CD4-positive, alpha-beta T cell treated with Interleukin-6 at 100 ng/mL for 8 hours (primary cell): ENCODE measurements at places on chromosomes 3 and 15.
A peak's percentile ranks its signal among the peaks of the same experiment; 100 is the strongest.

- DNase-seq: no peak
Measured at GRCh38 chr15:59762558-59762957, 73.4 kb upstream of the BNIP2 start.

- DNase-seq: no peak
Measured at GRCh38 chr3:118171236-118171852, 863.3 kb downstream of the IGSF11 start.

DNA sequence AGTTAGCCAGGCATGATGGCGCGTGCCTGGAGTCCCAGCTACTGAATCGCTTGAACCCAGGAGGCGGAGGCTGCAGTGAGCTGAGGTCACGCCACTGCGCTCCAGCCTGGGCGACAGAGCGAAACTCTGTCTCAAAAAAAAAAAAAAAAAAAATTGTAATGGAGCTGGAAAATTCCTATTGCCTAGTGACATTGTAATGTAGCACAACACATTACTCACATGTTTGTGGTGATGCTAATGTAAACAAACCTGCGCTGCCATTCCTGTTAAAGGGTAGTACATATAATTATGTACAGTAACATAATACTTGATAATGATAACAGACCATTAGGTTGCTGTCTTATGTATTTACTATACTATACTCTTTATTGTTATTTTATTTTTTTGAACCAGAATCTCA is 39.1 kb downstream of the KNL1 start:
- no peak for DNase-seq

GRCh38 chr15:38227941-38228340 is 24.7 kb upstream of the SPRED1 start:
- no peak for DNase-seq

DNA sequence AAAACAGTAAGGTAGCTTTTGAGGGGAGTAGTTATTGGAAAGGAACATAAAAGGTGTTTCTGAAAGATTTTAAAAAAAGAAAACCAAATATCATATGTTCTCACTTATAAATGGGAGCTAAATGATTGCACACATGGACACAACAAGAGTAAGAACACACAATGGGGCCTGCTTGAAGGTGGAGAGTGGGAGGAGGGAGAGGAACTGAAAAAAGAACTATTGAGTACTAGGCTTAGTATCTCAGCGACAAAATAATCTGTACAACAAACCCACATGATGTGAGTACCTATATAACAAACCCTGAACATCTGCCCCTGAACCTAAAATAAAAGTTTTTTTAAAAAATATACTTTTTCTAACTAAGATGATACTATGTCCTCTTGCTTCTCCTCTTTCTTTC is 138.3 kb downstream of the CGGBP1 start:
- no peak for DNase-seq

DNA sequence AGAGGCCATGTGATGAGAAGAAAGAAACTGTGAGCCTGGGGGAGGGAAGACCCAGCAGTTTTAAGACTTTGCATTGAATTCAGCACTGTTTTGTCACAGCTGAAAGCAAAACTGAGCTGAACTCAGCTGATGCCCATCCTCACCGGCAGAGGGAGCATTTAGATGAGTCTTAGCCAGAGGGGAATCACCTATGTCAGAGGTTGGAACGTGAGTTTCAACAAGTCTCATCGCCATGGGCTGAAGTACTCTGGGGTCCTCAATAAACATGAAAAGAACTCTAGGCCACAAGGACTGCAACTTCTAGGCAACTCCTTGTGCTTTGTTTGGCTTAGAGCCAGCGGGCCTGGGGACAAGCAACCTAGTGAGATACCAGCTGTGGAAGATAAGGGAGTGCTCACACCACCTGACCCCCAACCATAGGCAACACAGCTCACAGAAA is 324.5 kb downstream of the TBL1XR1 start:
- peak; percentile 51 for DNase-seq

DNA sequence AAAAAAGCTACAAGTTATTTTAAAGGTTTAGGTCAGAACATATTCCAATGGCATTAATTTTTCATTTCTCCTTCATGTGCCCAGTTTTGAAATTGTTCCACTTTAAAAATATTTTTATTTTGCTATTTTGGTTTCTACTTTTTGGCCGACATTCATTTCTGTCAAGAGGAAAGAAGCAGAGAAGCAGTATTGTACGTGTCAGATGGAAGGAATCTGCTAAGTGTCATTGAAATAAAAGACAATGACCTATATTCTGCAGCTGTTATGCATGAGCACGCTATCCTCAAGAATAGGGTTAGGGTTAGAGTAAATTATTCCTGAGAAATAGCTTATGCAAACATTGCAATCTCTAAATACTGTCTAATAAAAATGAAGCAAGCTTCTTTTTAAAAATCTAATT is 941.7 kb downstream of the TUSC7 start:
- DNase-seq: no peak

- no peak for DNase-seq
Measured at GRCh38 chr3:112470788-112471187, 28.5 kb downstream of the BTLA start.

GRCh38 chr3:52670621-52671521 is 14.8 kb downstream of the PBRM1 start:
- DNase-seq: peak; percentile 23

DNA sequence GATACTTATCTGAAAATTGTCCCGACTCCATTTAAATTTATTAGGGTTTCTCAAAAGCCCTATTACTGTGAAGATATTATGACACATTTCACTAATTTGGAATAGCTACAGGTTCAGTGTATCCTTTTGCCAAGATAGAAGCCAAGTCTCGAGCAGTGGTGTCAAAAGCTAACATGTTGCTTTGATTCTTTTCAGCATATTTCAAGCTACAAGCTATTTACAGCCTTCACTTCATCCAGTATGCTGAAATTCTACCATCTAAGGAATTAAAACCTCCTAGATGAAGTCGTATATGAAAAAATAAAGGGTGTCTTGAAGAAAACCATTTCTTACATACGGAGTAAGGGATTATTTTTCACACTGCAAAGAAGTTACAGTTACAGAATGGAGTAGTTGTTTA is 31.2 kb upstream of the ADAMTS9 start:
- no peak for DNase-seq

DNA sequence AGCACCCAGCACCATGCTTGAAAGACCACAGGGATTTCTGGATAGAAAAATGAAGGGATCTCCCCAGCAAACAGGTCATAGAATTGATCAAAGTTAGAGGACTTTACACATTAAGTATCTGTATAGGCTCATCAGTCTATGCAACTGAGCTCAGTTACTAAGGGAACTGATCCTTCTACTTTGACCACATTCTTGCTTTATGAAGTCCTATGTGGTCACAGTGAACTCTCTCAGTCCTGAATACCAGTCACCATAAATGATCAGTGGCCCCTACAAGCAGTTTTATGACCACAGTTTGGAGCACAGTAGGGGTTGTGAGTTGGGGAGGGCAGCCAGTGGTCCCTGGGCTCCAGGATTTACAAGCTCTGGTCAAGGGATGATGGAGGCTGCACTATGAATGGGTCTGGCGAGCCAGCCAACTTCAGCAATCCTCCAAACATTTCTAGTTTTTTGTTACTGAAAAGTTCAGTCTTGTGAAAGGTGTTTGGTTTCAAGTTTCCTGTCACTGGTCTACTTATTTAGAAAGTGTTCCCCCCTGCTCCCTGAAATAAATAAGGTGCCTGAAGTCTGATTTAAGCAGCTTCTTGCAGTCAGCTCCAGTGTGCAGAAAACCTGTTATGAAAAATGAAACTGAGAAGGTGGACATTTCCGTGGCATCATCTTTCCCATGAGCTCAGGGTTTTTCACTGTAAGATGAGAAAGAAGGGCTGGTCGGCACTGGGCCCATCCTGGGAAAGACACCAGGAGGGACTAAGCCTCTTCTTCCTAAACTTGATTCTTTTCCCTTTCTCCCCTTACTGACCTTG is 75.5 kb downstream of the DAPK2 start:
- no peak for DNase-seq

GRCh38 chr15:72423256-72423655 is 25.2 kb downstream of the TMEM202 start:
- no peak for DNase-seq

DNA sequence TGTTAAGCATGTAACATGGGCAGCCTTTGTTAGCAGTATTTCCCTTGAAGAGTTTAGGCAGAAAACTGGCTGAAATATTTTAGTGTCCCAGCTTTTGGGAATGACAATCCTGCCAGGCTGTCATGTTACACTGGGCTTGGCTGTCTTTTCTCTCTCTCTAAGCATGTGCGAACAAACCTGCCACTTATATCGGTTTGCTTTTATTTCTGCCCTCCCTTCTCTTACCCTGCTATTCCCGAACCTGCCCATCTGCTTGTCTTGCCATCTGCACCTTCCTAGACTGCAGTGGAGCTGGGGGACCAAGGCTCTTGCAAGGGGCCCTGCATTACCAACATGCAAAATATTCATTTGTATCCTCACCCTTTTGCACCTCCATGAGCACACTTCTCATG is 339.6 kb downstream of the EPHB1 start:
- DNase-seq: no peak

- DNase-seq: no peak
Measured at GRCh38 chr3:59563966-59564365, 514.1 kb upstream of the CFAP20DC start.

- DNase-seq: no peak
Measured at GRCh38 chr3:144553301-144553700, 581.7 kb downstream of the DIPK2A start.

DNA sequence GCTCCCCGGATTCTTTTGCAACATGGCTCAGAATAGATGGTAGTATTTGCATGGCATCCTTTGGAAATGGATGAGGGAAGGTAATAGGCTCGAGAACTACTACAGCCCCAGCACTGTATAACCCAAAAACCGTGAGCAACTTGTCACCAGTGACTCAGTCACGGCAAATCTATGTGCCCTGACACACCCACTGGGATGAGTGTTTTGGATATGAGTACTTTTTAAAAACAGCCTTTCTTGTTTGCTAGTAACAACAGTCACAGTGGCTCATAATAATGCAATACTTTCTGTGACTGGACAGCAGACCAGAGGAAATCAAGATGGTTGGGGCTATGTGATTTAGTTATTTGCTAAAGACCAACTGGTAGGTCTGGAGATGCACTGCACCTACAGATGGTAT is 299.6 kb downstream of the ULK4 start:
- DNase-seq: no peak

DNA sequence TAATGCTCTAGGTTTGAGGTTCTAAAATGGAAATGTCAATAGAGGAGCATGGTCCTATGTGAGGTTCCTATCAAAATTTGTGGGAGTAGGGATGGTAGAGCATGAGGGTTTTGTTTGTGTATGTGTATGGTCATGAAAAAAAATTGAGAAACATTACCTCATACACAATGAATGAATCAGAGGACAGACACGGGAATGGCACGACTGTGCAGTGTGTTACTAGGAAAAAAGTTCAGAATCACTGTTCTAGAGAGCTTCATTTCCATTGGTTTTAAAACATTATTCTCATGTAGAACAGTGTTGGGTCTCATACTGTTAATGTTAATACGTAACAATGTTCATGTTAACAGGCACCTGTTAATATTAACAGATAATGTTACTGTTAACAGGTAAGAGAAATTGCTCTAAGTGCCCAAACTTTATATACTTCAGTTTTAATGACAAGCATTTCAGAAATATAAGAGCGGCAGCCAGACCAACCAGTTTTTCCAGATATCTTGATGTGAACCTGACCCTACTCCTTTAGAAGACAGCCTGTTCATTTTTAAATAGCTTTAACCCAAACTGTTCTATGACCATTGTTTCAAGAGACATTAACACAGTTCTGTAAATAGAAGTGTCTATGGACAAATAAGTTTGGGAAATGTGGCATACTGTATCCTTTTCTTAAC is 48.0 kb downstream of the SLC15A2 start:
- DNase-seq: no peak

GRCh38 chr15:50452927-50453326 is 28.7 kb downstream of the USP8 start:
- DNase-seq: no peak

DNA sequence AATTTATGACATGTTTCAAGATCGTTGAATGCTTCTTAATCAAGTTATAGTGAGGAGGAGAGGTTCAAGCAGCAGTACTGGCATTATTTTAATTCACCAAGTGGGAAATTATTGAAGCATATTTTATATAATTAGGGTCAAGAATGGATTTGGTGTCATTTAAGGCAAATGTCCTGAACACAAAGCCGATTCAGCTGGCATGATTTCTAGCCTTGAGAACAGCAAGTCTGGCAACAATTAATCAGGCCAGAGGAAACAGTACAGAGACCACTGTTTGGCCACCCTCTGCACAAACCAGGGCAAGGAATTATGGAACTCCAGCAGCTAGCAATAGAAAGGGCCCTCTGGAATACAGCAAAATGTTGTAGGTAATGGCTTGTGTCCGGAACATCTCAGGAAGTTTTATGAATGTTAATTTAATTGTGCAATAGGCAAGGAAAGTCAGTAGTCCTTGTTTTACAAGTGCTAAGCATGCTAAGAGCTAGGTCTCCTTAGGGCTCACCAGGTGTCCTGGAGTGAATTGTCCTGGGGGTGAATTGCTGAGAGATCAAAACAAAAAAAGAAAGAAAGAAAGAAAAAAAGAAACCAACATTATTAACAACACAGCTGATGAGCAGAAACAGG is 38.7 kb upstream of the SNRK start:
- DNase-seq: no peak

DNA sequence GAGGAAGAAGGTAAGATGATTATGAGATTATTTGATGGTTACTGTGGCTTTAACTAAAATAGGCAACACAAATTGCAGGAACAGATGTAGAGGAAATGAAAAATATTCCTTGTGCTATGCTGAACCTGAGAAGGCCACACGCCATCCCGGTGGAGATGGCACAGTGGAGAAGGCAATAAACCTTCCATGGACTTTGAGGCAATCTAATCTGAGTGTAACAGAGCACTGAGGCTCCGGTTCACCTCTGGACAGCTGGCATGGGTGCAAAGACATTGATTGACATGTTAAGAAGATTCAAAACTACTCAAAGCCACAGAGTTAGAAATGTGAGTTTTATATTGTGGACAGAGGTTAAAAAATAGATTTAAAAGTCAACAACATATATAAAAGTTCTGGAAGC is 535.7 kb downstream of the AGBL1 start:
- no peak for DNase-seq

- no peak for DNase-seq
Measured at GRCh38 chr15:40287968-40288367, 5.1 kb upstream of the ANKRD63 start.

DNA sequence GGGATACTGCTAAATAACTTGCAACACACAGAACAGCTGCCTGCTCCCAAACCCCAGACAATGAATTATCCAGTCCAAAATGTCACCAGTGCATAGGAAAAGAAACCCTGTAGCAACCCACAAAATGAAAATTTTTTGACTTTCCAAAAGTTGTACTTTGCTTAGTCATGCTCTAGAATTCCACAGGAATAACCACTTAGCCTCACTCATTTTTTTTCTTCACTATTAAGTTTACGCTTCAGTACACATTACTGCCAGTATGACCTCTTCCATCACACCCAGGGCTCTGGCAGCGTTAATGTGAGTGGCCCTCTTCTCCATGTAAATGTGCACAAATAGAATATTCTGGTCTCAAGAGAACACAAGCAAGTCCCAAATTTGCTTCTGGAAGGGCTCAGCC is 259.8 kb downstream of the MAGI1 start:
- no peak for DNase-seq

DNA sequence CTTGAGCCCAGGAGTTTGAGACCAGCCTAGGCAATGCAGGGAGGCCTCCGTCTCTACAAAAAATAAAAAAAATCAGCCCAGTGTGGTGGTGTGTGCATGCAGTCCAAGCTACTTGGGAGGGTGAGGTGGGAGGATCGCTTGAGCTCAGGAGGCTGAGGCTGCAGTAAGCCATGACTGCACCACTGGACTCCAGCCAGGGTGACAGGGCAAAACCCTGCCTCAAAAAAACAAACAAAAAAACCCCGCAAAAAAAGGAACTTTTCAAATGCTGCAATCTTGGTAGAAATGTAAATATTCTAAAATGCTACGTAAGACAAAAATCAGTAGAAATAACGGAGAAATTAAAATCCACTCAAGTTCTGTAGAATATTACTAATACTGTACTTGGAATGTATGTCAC is 108.1 kb upstream of the MELTF start:
- DNase-seq: no peak
